Natural killer cell (primary cell): ENCODE measurements at places on chromosomes 11 and 22. TPM values are rescaled to one million over a fixed set of nuclear protein-coding genes. Genes with fewer than 3 reads are reported as not detected.

The TREH gene
- not detected for total RNA-seq

The SLC29A2 gene
- 1.6 TPM for total RNA-seq

The PHF21B gene
- total RNA-seq: not detected

The OLFML1 gene
- total RNA-seq: not detected

The ANGPTL5 gene
- not detected for total RNA-seq

The SDF2L1 gene
- total RNA-seq: 40.3 TPM

The STK33 gene
- total RNA-seq: not detected

The OR4D11 gene
- not detected for total RNA-seq

The RFPL1 gene
- not detected for total RNA-seq

DNA sequence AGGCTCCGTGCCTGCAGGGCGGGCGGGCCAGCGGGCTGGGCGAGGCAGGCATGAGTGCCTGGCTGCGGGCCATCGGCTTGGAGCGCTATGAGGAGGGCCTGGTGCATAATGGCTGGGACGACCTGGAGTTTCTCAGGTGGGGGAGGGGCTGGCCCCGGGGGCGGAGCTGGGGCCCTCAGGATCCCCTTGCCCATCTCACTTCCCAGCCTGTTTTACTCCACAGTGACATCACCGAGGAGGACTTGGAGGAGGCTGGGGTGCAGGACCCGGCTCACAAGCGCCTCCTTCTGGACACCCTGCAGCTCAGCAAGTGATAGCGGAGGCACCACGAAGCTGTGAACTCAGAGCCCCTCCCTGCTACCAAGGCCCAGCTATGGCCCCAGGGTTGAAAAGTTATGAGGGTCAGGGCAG, 5.9 kb downstream of the PHOX2A start:
- H3K4me3 ChIP-seq: no peak overlapping the region
- H3K36me3 ChIP-seq: peaks cover 34% of the 10 kb centered on the region
- no peak overlapping the region for H3K27ac ChIP-seq
- peaks cover 24% of the 10 kb centered on the region for H3K27me3 ChIP-seq
- DNase-seq: peak; percentile 70

- DNase-seq: no peak
- no peak overlapping the region for H3K4me3 ChIP-seq
- H3K36me3 ChIP-seq: no peaks in the 10 kb centered on the region
- H3K27ac ChIP-seq: no peak overlapping the region
- peaks cover 17% of the 10 kb centered on the region for H3K4me1 ChIP-seq
These were observed 62.2 kb downstream of the IGLL1 start for GRCh38 chr22:23517804-23518375.

- H3K27me3 ChIP-seq: no peaks in the 10 kb centered on the region
- no peaks in the 10 kb centered on the region for H3K4me1 ChIP-seq
- H3K4me3 ChIP-seq: no peak overlapping the region
- H3K36me3 ChIP-seq: no peaks in the 10 kb centered on the region
These were observed 29.0 kb downstream of the CSNK2A3 start for GRCh38 chr11:11324090-11324489.

DNA sequence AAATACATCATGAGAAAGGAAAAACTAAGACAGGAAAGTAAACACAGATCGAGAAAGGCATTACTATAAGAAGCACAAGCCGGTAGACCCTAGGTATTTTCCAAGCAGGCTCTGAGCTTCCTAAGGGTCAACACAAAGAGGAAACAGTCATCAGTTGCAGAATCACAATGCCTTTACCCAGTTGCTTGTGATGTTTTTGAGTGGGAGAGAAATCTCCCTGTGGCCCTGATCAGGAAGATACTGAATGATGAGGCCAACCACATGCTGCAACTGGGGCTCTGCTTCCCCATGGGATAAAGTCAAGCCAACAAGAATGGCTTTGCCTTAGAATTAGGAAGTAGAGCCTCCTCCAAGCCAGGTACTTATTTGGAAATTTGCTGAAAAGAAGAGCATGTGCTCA, 132.6 kb downstream of the MICAL2 start:
- no peaks in the 10 kb centered on the region for H3K27me3 ChIP-seq
- H3K27ac ChIP-seq: no peak overlapping the region
- DNase-seq: no peak
- peaks cover 46% of the 10 kb centered on the region for H3K36me3 ChIP-seq
- H3K4me1 ChIP-seq: peaks cover 5% of the 10 kb centered on the region
- no peak overlapping the region for H3K4me3 ChIP-seq

GRCh38 chr22:43396934-43397457, 14.8 kb upstream of the MPPED1 start:
- DNase-seq: no peak
- H3K27me3 ChIP-seq: no peaks in the 10 kb centered on the region
- H3K36me3 ChIP-seq: no peaks in the 10 kb centered on the region

DNA sequence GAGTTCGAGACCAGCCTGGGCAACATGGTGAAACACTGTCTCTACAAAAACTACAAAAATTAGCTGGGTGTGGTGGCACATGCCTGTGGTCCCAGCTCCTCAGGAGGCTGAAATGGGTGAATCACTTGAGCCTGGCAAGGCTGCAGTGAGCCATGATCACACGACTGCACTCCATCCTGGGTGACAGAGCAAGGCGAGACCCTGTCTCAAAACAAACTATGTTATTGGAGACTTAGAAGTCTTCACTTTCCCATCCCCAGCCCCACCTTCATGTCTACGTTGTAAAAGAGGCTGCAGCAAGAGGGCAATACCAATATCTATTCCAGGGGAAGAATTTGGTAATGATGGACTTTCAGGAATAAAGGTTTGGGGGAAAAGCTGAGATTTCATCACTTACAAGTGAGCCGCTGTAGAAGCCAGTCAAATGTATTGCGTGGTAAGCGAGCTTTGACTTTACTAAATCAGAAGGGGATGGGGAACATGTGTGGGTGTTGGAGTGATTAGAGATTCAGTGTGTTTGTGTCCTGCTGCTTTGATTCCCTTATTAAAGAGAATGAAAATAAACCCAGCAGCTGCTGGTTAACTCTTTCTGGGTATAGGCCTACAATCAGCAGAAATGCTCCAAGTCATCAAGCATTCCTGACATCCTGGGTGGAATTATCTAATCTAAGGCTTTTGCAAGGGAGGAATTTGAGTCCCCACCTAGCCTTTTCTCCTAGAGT, 53.7 kb downstream of the UBASH3B start:
- H3K4me3 ChIP-seq: no peak overlapping the region
- H3K4me1 ChIP-seq: peaks cover 5% of the 10 kb centered on the region
- H3K36me3 ChIP-seq: no peaks in the 10 kb centered on the region
- no peak overlapping the region for H3K27ac ChIP-seq

DNA sequence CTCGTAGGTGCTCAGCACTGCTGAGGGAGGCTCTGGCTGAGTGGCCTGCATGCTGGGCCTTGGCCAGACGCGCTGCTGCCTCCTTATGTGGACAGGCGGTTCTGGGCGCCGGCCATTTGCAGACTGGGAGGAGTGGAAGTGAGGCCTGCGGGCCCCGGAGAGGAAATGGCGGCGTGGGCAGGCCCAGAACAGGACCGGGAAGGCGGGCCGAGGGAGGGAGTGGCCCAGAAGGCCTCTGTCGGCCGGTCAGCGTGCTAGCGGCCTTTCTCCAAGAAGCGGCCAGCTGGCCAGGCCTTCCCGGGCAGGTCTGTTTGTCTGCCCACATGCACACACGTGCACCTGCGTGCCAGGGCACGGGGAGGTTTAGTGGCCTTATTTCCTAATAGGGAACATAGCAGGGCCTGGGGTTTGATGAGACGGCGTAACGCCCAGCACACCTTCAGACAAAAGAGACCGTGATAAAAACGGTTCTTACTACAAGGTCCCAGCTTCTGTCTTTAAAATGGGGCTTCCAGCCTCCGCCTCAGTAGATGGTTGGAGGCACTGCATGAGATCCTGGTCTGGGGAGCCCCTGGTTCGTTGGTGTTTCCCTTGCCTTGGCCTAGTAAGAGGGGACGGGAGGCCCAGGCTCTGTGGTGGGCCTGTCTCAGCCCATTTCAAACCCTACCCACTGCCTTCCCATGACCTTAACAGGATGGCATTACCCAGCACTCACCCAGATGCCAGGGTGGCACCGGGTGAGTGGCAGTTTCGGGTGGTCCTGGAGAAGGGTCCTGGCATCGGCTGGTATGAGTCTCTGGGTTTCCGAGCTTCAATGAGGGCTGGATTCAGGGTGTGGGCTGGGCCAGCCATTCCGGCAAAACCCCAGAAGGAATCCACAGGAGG, 65.1 kb upstream of the PPARA start:
- H3K4me1 ChIP-seq: no peaks in the 10 kb centered on the region
- no peak overlapping the region for H3K27ac ChIP-seq
- no peaks in the 10 kb centered on the region for H3K36me3 ChIP-seq

- H3K27ac ChIP-seq: no peak overlapping the region
- H3K27me3 ChIP-seq: peaks cover 5% of the 10 kb centered on the region
- no peaks in the 10 kb centered on the region for H3K4me1 ChIP-seq
- no peak for DNase-seq
- no peak overlapping the region for H3K4me3 ChIP-seq
- H3K36me3 ChIP-seq: no peaks in the 10 kb centered on the region
These were observed 91.4 kb upstream of the TOP3B start for GRCh38 chr22:22073769-22074561.

DNA sequence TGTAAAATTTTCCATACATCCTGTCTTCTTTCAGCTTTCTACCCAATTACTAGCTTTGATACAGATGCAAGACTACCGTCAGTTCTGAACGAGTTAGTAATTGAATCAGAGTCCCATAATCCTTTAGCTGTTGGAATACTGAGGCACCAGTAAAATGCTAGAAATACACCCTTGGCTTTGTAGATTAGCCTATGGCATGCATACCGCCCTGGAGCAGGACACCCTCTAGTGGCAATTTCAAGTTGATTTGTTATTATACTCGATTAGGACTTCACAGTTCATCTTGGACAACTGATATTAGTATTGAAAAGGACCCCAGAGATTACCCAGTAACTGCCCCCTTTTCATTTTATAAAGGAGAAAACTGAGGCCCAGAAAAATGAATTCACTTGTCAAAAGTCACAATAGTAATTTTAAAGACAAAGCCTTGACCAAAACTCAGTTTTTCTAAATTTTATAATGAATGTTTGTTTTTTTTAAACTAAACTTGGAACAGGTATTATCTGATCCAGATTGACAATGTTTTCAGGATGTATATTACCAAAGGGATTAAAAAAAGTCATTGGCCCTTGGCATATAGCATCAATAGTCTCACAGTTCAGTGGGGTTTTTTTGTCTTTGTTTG, 72.6 kb downstream of the HIPK3 start:
- H3K36me3 ChIP-seq: peaks cover 3% of the 10 kb centered on the region
- no peaks in the 10 kb centered on the region for H3K4me1 ChIP-seq
- H3K27me3 ChIP-seq: no peaks in the 10 kb centered on the region
- DNase-seq: no peak
- H3K4me3 ChIP-seq: no peak overlapping the region

DNA sequence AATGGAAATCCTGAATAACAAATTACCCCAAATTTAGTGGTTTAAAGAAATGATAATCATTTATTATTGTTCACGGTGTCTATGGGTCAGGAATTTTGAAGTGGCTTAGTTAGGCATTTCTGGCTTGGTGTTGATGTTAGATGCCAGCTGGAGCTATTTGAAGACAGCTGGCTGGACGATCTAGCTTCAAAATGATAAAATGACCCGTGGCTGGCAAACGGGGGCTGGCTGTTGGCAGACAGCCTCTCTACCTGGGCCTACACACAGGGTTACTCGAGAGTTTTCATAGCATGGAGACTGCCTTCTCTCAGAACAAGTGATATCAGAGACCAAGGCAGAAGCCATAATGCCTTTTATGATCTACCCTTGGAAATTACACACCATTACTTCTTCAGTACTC, 285.2 kb downstream of the METTL15 start:
- H3K4me3 ChIP-seq: no peak overlapping the region
- no peaks in the 10 kb centered on the region for H3K36me3 ChIP-seq
- H3K27me3 ChIP-seq: no peaks in the 10 kb centered on the region

- no peak overlapping the region for H3K4me3 ChIP-seq
- DNase-seq: no peak
- H3K27ac ChIP-seq: no peak overlapping the region
- peaks cover 8% of the 10 kb centered on the region for H3K4me1 ChIP-seq
- no peaks in the 10 kb centered on the region for H3K27me3 ChIP-seq
These were observed 11.8 kb downstream of the ABTB2 start for GRCh38 chr11:34345991-34346480.

DNA sequence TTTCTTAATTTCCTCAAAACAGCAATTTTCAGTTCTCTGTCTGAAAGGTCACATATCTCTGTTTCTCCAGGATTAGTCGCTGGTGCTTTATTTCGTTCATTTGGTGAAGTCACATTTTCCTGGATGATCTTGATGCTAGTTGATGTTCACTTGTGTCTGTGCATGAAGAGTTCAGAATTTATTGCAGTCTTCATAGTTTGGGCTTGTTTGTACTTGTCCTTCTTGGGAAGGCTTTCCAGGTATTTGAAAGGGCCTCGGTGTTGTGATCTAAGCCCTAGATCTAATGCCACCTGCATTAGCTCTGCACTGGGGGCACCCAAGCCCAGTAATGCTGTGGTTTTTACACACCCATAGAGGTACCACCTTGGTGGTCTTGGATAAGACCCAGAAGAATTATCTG, 228.9 kb downstream of the GUCY1A2 start:
- DNase-seq: no peak
- H3K36me3 ChIP-seq: no peaks in the 10 kb centered on the region
- H3K4me3 ChIP-seq: no peak overlapping the region
- H3K27me3 ChIP-seq: no peaks in the 10 kb centered on the region

DNA sequence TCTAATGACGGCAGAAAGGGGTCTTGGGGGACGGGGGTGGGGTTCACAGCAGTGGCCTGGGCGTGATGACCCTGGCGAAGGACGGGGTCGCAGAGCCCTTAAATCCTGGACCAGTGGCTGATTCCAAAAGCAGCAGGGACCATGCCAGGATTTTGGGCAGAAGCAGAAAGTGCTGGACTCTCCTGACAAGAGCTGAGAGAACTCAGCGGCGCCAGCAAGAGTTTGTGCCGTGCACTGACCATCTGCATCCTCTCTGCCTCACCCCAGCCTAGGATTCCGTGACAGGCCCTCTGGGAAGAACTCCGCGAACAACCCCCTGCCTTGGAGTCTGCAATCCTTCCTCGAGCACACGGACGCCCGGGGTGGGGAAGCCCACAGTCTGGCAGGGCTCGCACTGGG, 644 bp upstream of the NDUFV1 start:
- no peak for DNase-seq
- H3K27ac ChIP-seq: no peak overlapping the region

DNA sequence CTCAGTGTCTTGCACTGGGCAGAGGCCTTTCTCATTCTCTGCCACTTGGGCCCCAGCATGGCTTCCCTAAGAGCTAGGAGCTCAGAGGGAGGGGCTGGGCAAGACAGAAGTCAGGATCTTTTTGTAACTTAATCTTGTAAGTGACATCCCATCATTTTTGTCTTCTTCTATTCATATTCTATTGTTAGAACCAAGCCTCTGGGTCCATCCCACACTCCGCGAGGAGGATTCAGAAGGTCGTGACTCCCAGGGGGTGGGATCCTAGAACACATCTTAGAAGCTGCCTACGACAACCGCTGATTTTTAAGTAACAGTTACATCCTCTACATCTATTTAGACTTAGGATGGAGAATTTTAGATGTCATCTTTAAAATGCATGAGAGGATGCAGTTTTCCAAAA, 1.5 kb upstream of the IL17RA start:
- no peak overlapping the region for H3K4me3 ChIP-seq
- no peak overlapping the region for H3K27ac ChIP-seq
- H3K27me3 ChIP-seq: no peaks in the 10 kb centered on the region

- H3K4me3 ChIP-seq: no peak overlapping the region
- H3K36me3 ChIP-seq: no peaks in the 10 kb centered on the region
- no peaks in the 10 kb centered on the region for H3K27me3 ChIP-seq
- H3K4me1 ChIP-seq: no peaks in the 10 kb centered on the region
These were observed 107.7 kb upstream of the DDI1 start for GRCh38 chr11:103928802-103929161.
